ENCODE measurements at places on chromosomes 1 and 21. TPM values are rescaled to one million over a fixed set of nuclear protein-coding genes. Genes with fewer than 3 reads are reported as not detected.

The FNDC5 gene
- total RNA-seq: 1.1 TPM

The GLIS1 gene
- total RNA-seq: not detected

The SEMA6C gene
- total RNA-seq: 3.7 TPM

The KRTAP20-2 gene
- total RNA-seq: not detected

The HPCA gene
- total RNA-seq: 0.53 TPM

GRCh38 chr1:67893126-67893495 lies 59.8 kb upstream of the GNG12 start:
- DNase-seq: no peak
- no peaks in the 10 kb centered on the region for H3K36me3 ChIP-seq
- H3K27me3 ChIP-seq: no peaks in the 10 kb centered on the region
- H3K27ac ChIP-seq: no peak overlapping the region

- H3K36me3 ChIP-seq: peaks cover under 1% of the 10 kb centered on the region
- peaks cover 27% of the 10 kb centered on the region for H3K4me1 ChIP-seq
- H3K4me3 ChIP-seq: no peak overlapping the region
- no peaks in the 10 kb centered on the region for H3K27me3 ChIP-seq
Observed at GRCh38 chr1:157140063-157140588, 1.9 kb upstream of the ETV3 start.

DNA sequence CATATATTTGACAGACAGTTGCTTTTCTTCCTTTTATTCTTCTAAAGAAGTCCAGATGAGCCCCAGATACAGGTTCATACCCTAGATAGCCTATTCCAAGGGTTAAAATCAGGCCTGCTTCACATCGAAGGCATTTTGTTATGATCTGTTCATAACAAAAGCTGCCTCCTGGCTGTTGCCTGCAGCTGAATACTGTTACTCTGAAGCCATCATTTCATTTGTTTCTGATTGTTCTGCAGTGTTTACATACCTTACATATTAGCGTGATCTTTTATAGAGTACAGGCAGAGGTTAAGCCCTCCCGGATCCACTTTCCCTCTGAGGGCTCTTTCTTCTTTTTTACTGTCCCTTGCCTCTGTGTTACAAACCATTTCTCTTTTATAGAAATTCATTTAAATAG lies 219.0 kb upstream of the HOOK1 start:
- no peaks in the 10 kb centered on the region for H3K27me3 ChIP-seq
- no peaks in the 10 kb centered on the region for H3K36me3 ChIP-seq
- DNase-seq: no peak
- H3K27ac ChIP-seq: no peak overlapping the region
- peaks cover 9% of the 10 kb centered on the region for H3K4me1 ChIP-seq

DNA sequence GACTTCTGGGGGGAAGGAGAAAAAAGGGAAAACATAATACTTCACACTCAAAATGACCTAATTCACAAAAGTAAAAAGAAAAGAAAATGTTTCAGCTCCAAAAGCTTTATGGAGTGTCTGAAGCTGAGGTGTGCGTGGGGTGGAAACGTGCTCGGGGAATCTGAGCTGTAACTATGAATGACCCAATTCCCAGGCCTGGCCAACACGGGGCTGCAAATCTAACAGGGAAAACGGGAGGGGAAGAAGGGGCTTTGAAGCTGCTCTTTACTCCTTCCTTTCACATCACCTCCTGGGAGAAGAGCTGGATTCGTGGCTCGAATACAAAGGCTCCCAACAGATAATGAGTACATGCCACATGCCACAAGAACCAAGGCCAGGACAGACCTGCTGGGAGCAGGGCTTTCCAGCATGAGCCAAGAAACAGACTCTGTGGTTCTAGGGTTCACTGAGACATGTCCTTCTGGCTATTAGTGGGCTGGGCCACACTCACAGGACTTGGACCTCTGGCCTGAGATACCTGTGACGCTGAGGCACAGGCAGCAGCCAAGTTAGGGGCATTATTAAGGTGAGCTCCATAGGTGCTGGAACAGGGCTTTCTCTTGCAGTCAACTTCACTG lies 51.5 kb downstream of the SLC66A1 start:
- no peak for DNase-seq
- no peaks in the 10 kb centered on the region for H3K36me3 ChIP-seq
- H3K4me1 ChIP-seq: no peaks in the 10 kb centered on the region
- H3K27ac ChIP-seq: no peak overlapping the region

DNA sequence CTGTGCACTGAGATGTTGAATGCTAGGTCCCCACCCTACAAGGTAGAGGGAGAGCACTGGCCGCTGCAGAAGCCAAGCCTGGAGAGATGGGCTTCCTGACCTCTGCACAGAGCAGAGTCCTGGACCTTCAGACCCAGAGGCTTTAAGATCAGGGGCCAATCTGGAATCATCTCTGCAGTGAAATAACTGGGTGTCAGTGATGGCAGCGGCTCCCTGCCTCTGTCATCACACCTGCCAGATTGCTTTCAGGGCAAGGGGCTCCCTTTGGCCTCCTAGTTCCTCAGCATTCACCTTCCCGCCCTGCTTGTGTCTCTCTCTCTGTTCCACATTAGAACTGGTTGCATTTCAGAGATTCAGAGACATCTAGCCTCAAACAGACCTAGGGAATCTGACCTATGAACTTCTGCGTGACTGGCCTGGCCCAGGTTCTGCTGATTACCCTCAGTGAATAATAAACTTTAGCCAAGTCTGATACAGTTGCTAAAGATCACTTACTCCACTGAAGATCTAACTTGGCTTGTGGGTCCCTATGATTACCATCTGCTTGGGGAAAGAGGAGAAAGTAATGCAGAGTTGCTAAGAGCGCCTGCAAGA lies 87.8 kb downstream of the ATP1A1 start:
- DNase-seq: no peak
- no peak overlapping the region for H3K4me3 ChIP-seq
- no peak overlapping the region for H3K27ac ChIP-seq
- peaks cover 17% of the 10 kb centered on the region for H3K4me1 ChIP-seq
- H3K36me3 ChIP-seq: no peaks in the 10 kb centered on the region

GRCh38 chr1:40848530-40849189 lies 13.5 kb downstream of the CITED4 start:
- DNase-seq: peak; percentile 77
- H3K4me3 ChIP-seq: no peak overlapping the region
- H3K27ac ChIP-seq: peak overlapping the region; percentile 53
- H3K36me3 ChIP-seq: no peaks in the 10 kb centered on the region

GRCh38 chr1:68197891-68198290 lies 34.4 kb downstream of the WLS start:
- DNase-seq: no peak
- peak overlapping the region; percentile 85 for H3K27ac ChIP-seq
- H3K27me3 ChIP-seq: no peaks in the 10 kb centered on the region
- peaks cover 37% of the 10 kb centered on the region for H3K4me1 ChIP-seq

- H3K36me3 ChIP-seq: no peaks in the 10 kb centered on the region
- no peak overlapping the region for H3K4me3 ChIP-seq
- H3K27ac ChIP-seq: no peak overlapping the region
- no peaks in the 10 kb centered on the region for H3K4me1 ChIP-seq
Observed at GRCh38 chr1:167439301-167439988, 78.9 kb downstream of the CD247 start.

- H3K4me3 ChIP-seq: no peak overlapping the region
- no peak overlapping the region for H3K27ac ChIP-seq
- H3K36me3 ChIP-seq: no peaks in the 10 kb centered on the region
- DNase-seq: no peak
Observed at GRCh38 chr1:193143285-193143684, 21.5 kb downstream of the CDC73 start.

- no peaks in the 10 kb centered on the region for H3K36me3 ChIP-seq
- no peaks in the 10 kb centered on the region for H3K4me1 ChIP-seq
- H3K27me3 ChIP-seq: no peaks in the 10 kb centered on the region
- no peak overlapping the region for H3K27ac ChIP-seq
- no peak overlapping the region for H3K4me3 ChIP-seq
Observed at GRCh38 chr1:94901841-94902240, 25.1 kb downstream of the CNN3 start.

- no peaks in the 10 kb centered on the region for H3K27me3 ChIP-seq
- peaks cover 24% of the 10 kb centered on the region for H3K4me1 ChIP-seq
- H3K27ac ChIP-seq: no peak overlapping the region
- H3K36me3 ChIP-seq: no peaks in the 10 kb centered on the region
- no peak for DNase-seq
- no peak overlapping the region for H3K4me3 ChIP-seq
Observed at GRCh38 chr1:228420968-228421826, 4.5 kb upstream of the TRIM17 start.

DNA sequence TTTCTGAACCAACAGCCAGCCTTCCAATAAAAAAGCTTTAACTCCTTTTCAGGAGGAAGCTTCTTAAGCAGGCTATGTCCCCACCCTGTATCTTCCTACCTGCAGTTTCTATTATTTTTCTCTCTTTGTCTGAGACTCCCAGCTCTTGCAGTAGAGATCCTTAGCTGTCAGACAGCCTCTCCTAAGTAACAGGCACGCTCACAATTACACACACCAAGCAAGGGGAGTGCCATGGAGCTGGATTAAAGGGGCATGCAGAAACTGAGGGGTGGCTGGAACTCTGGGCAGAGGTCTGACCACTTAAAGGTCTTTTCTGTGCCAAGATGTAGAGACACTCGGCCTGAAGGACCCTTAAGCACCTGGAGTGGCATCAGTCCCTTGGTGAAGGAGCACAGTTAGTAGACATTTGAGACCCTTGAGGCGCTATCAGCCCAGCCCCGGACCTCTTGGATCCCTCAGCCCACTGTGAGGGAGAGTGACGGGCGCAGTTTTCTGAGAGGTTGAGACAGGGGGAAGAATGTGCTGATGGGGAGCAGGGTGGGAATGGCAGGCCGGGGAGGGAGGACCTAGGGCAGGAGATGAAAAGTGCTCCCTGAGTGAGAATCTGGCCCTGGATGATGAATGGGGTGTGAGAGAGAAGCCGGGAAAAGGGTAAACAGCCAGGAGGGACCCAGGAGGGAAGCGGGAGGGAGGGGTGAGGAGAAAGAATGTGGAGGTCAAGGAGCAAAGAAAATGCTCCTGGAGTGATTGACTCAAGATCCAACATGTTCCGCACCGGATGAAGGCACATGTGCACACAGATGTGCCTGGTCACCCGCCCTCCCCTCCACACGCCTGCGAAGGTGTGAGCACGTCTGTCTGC lies 13.3 kb downstream of the PLXNA2 start:
- H3K27ac ChIP-seq: no peak overlapping the region
- H3K4me3 ChIP-seq: no peak overlapping the region
- peaks cover 11% of the 10 kb centered on the region for H3K4me1 ChIP-seq
- no peaks in the 10 kb centered on the region for H3K36me3 ChIP-seq
- no peak for DNase-seq
- no peaks in the 10 kb centered on the region for H3K27me3 ChIP-seq

- peaks cover 11% of the 10 kb centered on the region for H3K4me1 ChIP-seq
- no peak overlapping the region for H3K27ac ChIP-seq
- peak; percentile 33 for DNase-seq
- no peaks in the 10 kb centered on the region for H3K36me3 ChIP-seq
- no peaks in the 10 kb centered on the region for H3K27me3 ChIP-seq
Observed at GRCh38 chr1:24635195-24635843, 7.8 kb upstream of the SRRM1 start.

GRCh38 chr1:202162047-202162417 lies 1.6 kb upstream of the PTPN7 start:
- no peaks in the 10 kb centered on the region for H3K36me3 ChIP-seq
- H3K4me1 ChIP-seq: peaks cover 7% of the 10 kb centered on the region
- H3K4me3 ChIP-seq: no peak overlapping the region
- H3K27ac ChIP-seq: no peak overlapping the region
- no peaks in the 10 kb centered on the region for H3K27me3 ChIP-seq
- no peak for DNase-seq

DNA sequence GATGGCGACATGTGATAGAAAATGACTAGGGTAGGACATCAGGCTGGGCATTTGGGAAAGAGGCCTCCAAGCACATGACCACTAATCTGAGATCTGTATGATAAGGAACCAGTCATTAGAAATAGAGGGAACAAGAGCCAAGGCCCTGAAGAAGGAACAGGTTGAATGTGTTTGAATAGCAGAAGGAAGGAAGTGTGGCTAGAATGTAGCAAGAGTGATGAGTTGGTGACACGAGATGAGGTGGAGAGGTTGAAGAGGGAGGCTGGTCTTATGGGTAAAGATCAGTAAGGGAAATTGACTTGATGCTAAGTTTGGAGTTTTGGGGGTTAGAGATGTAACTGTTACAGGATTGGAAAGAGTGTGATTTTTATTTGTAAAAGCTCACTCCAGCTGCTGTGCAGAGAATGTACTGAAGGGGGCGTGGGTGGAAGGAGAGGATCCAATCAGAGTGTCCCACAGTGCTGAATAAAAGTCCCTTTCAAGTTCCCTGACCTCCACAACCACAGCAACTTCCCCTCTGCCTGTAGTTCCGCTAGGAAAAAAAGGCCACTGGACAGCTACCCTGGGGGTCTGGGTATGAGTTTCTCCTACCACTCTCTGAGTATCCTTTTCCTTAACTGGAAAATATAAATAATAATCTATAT lies 295.0 kb downstream of the OMA1 start:
- no peak overlapping the region for H3K27ac ChIP-seq
- no peaks in the 10 kb centered on the region for H3K36me3 ChIP-seq
- DNase-seq: peak; percentile 4
- H3K4me1 ChIP-seq: no peaks in the 10 kb centered on the region

DNA sequence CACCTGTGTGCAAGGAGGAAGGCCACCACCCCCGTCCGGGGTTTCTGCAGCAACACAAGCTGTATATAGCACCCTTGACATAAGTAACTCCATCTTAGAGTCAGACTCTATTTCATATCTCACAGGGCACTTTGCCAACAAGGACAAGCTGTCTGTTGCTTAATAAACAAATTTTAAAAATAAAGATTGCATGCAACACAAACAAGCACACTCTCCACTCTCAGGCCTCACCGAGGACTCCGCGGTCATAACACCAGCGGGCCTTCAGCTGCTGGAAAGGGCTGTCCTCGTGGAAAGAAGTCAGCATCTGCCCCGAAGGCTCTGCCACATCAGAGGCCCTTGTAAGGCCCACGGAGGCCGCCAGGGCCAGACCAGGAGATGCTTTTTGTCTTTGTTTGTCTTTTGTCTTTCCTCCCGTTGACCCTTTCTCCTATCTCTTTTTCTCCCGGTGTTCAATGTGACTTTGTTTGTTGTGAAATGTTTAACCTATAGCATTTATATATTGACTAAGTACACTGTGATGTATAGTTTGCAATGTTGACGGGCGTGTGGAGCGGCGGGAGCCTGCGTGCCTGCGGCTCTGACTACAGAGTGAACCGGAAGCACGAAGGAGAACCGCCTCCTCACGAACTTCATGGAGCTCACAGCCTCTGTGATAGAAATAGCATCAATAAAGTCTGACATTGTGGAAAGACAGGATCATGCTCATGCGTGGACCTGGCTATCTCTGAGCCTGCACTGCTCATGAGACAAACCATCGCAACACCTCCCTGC lies 24.1 kb downstream of the MEGF6 start:
- H3K27me3 ChIP-seq: no peaks in the 10 kb centered on the region
- 0 out of 2 replicates have a peak, but pooled peaks cover 3% of the 10 kb centered on the region for H3K4me1 ChIP-seq
- DNase-seq: peak; percentile 27
- H3K36me3 ChIP-seq: no peaks in the 10 kb centered on the region
- H3K27ac ChIP-seq: no peak overlapping the region
